ENCODE measurements at places on chromosomes 7 and 10. TPM values are rescaled to one million over a fixed set of nuclear protein-coding genes. Genes with fewer than 3 reads are reported as not detected.

- no peak for DNase-seq
Observed at GRCh38 chr10:119723624-119724023, 2.2 kb upstream of the INPP5F start.

DNA sequence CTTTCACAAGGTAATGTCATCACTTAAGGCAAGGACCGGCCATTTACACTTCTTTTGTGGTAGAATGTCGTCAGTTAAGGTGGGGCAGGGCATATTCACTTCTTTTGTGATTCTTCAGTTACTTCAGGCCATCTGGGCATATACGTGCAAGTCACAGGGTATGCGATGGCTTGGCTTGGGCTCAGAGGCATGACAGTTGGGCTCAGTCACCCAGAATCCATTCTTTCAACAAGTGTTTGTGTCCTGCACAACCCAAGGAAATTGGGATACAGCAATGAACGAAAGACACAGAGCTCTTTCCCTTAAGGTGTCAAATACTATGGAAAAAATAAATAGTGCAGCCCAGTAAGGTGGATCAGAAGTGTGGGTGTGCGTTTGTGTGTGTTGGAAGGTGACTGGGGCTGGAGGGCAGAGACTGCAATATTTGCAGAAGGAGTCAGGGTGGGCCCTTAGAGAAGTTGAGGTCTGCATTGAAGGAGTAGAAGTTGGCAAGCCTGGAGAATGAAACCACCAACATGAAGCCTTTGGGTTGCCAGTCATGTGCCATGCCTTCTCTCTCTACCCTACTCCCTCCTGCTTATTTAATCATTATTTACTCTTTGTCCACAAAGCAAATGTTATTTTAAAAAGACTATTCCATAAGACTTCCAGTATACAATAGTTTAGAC lies 222.8 kb upstream of the PRKCQ start:
- DNase-seq, result no peak

GRCh38 chr10:106957823-106958588 lies 206.5 kb downstream of the SORCS1 start:
- DNase-seq, result no peak

DNA sequence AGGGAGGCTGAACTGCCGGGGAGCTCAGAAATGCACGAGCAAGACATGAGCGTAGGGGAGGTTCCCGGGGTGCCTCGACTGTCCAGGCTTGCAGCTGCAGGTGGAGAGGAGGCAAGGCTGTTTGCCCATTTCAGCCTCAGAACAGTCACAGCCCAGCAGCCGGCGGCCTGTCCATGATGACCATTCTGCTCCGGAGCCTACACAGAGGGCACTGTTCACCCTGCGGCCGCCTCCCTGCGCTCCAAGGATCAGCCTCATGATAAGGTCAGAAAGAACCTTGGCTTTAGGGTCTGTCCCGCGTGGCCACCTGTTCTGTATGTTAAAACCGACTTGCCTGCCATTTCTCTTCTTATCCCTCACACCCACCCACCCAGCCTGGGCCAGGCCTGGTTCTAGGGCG lies 21.9 kb upstream of the CFAP46 start:
- no peak for DNase-seq

GRCh38 chr10:78774614-78774998 lies 294.2 kb upstream of the ZMIZ1 start:
- DNase-seq, result no peak

GRCh38 chr7:146773506-146773905 lies 656.9 kb downstream of the CNTNAP2 start:
- DNase-seq, result no peak

DNA sequence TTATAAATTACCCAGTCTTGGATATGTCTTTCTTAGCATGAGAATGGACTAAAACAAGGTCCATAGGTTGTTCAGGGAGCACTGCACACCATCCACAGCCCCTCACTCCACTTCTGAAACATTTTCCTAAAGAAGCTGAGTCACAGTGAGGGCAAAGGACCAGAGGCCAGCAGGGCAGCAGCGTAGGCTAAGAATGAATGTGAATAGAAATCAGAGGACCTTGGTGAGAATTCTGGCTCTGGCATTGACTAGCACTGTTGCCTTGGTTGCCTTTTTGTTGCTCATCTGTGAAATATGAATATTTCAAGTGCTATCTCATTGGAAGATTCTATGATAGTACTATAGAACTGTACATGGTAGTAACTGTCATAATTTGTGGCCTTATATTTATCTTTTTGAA lies 41.7 kb upstream of the TOMM7 start:
- DNase-seq, result no peak

DNA sequence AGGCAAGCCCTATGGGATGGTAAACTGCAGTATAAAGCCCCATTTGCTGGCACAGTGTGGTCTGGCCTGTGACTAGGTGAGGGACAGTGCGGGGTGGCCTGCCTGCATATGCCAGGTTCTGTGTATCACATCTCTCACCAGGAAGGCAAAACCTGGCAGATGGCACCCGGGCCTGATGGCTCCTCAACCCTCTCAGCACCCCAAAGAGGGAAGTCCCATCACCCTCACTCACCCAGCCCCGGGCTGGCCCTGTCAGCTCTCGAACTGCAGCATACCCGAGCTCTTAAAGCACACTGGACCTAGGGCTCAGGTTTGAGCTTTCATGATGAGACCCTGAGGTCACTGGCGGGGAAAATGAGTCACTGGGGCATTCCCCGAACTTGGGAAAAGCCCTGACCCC lies 130.5 kb downstream of the LHPP start:
- DNase-seq, result no peak

- DNase-seq, result no peak
Observed at GRCh38 chr10:49441488-49442476, 45.9 kb upstream of the DRGX start.

GRCh38 chr10:86071758-86072157 lies 294.8 kb downstream of the GRID1 start:
- no peak for DNase-seq

- DNase-seq, result peak; percentile 34
Observed at GRCh38 chr10:47374611-47375536, 9.2 kb downstream of the ZNF488 start.

- no peak for DNase-seq
Observed at GRCh38 chr7:24496036-24496435, 77.2 kb upstream of the PALS2 start.

DNA sequence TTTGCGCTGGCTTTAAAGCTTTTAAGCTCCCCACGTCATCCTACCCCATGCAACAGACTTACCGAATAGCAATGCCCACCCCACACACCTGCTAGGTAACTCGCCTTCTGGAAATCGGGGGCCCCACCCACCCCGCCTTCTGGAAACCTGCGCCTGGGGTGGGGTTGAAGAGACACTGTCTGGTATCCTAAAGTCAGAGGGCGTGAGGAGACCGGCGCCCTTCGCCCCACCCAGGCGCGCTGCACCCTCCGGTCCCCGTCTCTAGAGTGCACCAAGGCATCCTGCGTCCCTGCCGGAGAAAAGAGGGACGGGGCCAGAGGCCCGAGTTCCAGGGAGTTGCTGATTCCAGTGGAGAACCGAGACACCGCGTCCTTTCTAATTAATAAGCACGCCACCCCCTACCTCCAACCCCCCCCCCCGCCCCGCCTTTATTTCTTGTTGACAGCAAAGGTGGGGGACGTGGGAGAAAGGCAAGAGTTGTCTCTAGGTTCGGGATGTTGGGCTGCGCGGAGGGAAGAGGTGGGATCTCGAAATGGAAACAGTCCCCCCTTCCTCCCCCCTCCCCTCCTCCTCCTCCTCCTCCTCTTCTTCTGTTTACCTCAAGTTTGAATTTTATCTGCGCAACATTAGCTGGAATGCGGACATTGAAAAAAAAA lies 220.9 kb upstream of the MKLN1 start:
- DNase-seq, result peak; percentile 66

- DNase-seq, result peak; percentile 52
Observed at GRCh38 chr10:4514445-4515108, 311.4 kb upstream of the AKR1E2 start.

DNA sequence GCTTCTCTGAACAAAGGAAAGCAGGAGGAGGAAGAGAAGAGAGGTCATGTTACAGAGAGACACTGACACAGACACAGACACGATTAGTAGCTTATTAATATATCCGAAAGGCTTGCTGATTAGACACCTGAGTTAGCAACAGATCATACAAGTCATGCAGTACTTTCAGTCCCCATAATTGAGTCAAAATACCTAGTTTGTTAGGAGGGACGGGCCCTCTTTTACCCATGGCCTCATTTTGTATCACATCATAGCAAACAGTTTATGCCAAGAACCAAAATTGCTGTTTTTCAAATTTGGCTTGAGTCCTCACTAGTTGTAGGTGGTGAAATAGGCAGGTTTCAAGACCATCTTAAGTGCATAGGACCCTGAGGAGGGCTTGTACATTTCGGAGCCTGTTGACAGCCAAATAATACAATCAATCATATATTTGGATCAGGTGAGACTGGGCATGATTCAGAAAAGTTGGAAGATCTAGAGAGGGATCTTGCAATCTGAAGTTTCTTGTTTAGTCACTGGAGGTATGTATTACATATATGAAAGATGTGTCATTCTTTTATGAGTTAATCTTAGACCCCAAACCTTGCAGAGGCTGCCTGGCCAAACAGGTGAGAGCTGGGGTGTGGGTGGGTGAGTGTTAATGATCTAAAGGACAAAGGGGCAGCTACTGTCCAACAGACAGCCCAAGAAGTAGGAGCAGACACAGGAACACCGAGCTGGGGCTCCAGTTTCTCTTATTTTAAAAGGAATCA lies 65.4 kb downstream of the PRPF18 start:
- DNase-seq, result no peak

DNA sequence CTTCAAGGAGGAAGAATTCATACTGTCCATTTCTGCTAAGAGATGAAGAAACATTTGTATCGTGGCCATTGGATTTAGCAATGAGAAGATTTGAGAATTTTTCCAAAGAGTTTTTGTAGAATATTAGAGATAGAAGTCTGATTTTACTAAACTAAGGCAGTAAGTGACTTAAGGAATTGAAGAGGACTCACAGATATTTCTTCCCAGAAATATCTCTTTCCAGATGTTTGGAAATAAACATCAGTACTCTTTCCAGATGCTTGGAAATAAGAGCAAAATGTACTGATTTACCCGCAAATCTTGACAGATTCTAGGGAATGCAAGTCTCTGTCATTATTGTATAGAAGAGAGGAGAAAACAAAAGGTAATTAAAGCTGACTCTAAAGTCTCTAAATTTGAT lies 91.3 kb downstream of the IMMP2L start:
- no peak for DNase-seq

DNA sequence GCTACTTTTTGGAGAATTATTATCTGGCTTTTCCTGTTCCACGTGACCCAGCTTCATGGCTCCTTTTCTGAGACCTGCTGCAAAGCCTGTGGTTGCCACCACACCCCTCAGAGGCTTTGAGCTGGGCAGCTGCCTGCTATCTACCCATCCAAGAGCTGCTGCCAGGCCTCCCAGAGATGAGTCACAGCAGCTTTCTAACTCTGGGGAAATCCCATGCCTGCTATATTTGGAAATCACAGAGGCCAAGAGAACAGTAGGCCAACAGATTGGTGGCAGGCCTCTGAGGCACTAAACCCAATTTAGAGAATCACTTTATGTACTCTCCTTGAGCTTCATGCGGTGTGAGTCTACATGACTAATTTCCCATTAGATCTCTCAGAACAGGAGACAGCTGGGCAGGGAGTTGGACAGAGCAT lies 35.2 kb downstream of the SGCE start:
- DNase-seq, result peak; percentile 60

DNA sequence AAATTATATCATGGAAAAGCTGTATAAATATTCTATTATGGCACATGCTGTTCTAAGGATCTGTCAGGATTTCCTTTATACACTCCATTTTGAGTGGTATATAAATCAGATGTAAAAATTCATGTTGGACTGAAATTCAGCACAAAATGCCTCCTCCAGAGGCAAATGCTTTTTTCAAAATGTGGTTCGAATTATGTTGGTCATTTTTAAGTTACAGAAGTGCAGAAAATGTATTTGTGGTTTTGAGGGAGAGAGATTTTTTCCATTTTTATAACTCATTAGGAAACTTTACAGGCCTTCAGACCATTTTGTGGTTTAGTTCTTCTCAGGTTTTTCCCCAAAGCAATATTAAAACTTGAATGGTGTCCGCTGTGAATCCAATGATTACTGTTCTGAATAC lies 2.9 kb downstream of the PPP1R3A start:
- DNase-seq, result no peak

DNA sequence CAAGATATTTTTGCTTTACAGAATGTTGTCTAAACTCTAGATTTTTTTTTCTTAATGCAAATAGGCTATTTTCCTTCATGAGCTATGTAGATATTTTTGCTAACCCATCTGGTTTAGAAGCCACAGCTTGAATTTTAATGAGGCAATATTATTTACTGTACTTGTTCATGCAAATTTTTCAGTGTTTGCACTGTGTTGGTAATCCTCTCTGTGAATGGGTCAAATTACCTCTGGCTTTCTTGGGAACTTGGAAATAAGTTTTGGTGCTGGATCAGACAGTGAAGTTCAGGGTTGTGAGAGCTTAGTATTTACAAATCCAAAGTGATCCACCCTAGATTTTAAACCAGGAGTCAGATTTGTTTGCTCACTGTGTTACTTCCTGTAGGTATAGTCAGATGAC lies 686.9 kb downstream of the NXPH1 start:
- DNase-seq, result no peak

GRCh38 chr10:123675811-123676210 lies 9.7 kb downstream of the GPR26 start:
- DNase-seq, result no peak

The ABCB4 gene
- 4.0 TPM for total RNA-seq

The NSUN5 gene
- total RNA-seq, result 23.8 TPM

The GRM3 gene
- total RNA-seq, result not detected

The MSMB gene
- not detected for total RNA-seq

The CD36 gene
- 25.7 TPM for total RNA-seq

The FIGNL1 gene
- 8.8 TPM for total RNA-seq
